GM13977 (cell line): ENCODE measurements at places on chromosomes 1 and 21.

- no peak for DNase-seq
Observed at GRCh38 chr1:150579945-150580642, 684 bp upstream of the MCL1 start.

- DNase-seq, result no peak
Observed at GRCh38 chr1:109620401-109620791, 759 bp downstream of the AMPD2 start.

DNA sequence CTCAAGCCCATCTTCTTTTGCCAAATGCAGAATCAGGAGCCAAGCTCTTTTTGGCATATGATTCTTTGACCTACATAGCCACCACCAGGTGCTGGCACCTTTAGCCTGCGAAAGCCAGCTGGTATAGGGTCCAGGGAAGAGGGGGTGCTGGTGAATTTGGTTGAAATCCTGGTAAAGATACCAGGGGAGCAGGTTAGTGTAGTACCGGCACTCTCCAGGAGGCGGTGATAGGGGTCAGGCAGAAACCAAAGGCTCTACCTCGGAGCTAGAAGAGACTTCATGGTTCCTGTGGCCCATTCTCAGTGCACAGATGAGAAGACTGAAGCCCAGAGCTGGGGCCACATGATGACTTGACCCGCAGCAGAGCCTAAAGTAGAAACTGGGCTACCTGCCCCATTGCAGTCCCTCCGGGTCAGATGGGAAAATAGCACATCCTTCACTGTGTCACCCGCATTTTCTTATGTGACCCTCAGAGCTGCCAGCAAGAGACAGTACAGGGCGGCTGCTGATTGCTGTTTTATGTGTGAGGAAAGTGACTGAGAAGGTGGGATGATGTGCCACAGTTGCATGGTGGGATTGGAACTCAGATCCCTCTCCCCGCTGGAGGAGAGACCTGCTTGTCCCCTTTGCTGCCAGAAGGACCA, 36.0 kb upstream of the IL19 start:
- DNase-seq, result peak; percentile 76

DNA sequence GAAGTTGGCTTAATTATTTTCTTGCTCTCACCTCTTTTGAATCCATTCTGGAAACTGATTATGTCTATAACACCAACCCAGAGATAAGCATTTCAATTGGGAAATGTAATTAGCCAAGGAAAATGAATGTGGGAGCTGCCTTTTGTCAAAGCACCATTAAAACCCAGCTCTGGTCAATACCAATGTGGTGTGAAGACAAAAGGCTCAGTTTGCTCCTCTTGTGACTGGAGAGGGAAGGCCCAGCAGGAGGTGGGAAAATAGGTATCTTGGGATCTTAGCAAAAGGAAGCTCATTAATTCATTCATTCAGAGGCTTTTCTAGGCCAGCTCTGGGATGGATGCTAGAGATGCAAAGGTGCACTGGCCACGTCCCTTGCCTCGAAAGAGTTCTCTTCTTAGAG, 75.0 kb upstream of the SELENON start:
- no peak for DNase-seq

DNA sequence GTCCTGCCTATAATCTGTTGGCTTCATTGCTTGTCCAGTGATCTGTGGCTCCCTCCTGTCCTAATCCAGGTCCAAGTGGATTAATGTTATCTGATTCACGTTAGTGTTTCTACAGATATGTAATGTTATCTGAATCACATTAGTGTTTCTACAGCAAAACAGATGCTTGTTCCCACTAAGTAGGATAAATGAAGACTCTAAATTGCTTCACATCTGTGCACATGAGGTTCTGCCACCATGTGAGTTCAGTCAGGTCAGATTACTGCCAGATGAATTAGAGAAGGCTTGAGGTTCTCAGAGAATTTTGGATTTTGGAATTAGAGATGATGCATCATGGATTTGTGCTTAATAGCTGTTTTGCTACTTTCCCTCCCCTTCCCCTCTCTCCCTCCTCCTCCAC, 13.2 kb downstream of the DISC1 start:
- no peak for DNase-seq

- no peak for DNase-seq
Observed at GRCh38 chr1:2921970-2922686, 99.1 kb upstream of the ACTRT2 start.

GRCh38 chr1:94481473-94481933, 60.1 kb downstream of the F3 start:
- DNase-seq, result peak; percentile 48

GRCh38 chr1:219795363-219795917, 132.9 kb downstream of the SLC30A10 start:
- DNase-seq, result no peak

DNA sequence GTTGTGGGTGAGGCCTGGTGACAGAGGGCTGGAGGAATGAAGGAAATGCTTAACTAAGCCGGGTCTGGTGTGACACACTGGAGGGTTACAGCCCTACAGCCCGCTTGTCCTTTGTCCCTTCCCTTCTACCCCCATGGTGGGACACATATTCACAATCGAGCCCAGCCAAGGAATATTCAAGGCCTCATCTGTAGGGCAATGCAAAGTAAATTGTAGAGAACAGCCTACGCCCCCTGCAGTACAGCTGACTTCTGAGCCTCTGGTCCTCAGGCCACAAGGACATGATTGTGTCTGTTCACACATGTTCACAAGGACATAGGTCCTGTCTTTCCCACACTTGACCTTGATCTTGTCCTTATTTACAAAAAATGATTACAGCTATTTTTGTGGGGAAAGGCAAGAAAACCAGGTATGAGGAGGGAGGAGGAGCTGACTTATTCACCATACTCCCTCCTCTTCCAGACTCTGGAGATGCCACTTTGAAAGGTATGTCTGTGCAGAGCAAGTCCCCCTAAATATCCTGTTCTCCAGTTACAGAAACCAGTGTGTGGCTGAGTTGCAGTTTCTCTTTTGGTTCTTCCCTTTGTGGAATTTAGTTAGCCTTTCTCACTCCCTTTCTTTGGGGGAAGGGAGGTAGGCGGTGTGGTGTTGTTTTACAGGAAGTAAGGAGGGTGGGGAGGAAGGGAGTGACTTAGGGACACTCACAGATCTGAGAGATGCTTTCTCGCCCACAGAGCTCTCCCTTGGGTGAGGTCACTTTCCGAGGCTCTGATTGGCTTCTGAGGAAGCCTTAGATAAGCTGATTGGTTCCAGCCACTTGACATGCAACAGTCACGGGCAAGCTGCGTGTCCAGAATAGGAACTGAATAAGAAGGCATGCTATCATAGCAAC, 14.6 kb downstream of the POLR3GL start:
- peak; percentile 89 for DNase-seq

- DNase-seq, result no peak
Observed at GRCh38 chr1:81587426-81587825, 213.3 kb upstream of the ADGRL2 start.

DNA sequence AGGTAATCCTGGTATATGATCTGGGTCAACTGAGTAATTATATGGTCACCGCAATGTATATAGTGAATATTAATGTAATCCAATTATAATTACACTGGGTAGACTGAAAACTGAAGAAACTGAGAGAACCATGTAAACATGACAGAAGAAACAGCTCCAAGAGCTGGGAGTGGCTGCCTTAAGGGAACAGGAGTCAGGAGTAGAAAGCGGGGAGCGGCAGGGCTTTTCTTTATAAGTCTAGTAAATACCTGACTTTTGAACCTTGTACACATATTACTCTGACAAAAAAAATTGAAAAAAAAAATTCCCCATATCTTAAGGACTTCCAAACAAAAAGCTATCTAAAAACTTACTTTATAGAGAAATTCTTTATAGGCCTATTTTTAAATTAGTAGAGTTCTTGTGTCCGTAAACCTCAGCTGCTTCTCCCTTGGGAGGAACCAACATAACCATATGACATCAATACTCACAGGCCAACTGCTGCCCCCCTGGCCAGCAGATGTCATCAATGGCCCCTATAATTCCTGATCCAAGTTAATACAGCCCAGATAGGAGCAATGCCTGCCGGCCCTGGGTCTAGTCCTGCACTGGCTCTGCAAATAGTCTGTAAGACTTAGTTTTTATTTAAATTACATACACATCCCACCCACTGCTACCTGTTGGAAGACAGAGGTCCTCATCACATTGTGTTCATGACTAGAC, 33.8 kb downstream of the THAP3 start:
- no peak for DNase-seq

- no peak for DNase-seq
Observed at GRCh38 chr1:36973056-36973455, 61.3 kb downstream of the GRIK3 start.

DNA sequence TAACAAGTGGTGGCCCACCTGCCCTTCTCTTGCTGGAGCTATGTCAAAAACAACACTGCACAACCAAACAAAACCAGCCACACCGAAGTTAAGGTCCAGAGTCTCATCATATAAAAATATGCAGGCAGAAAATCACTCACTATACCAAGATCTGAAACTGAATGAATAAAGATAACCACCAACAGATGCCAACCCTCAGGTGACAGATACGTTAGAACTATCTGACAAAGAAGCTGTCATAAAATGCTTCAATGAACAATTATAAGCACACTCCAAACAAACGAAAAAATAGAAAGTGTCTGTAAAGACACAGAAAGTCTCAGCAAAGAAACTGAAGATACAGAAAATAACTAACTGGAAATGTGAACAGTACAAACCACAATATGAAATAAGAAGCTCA, 14.0 kb downstream of the ZNF496 start:
- DNase-seq, result no peak
